Aorta (tissue), 5 donors: ENCODE measurements at places on chromosomes 3 and 15. TPM values are rescaled to one million over a fixed set of nuclear protein-coding genes. Genes with fewer than 3 reads are reported as not detected.

GRCh38 chr3:119490153-119490552 lies 8.2 kb upstream of the TIMMDC1 start:
- no peak for DNase-seq

Gene REC114
- total RNA-seq = not detected

Gene SMARCC1
- total RNA-seq = 65.3 TPM

Gene AQP9
- 7.9 TPM for total RNA-seq

Gene NDUFB5
- 32.5 TPM for total RNA-seq
